SW480 (cell line): ENCODE measurements at places on chromosomes 7 and 10.
A peak's percentile ranks its signal among the peaks of the same experiment; 100 is the strongest.

GRCh38 chr7:134365341-134366054 lies 48.8 kb upstream of the SLC35B4 start:
- DNase-seq, result no peak

DNA sequence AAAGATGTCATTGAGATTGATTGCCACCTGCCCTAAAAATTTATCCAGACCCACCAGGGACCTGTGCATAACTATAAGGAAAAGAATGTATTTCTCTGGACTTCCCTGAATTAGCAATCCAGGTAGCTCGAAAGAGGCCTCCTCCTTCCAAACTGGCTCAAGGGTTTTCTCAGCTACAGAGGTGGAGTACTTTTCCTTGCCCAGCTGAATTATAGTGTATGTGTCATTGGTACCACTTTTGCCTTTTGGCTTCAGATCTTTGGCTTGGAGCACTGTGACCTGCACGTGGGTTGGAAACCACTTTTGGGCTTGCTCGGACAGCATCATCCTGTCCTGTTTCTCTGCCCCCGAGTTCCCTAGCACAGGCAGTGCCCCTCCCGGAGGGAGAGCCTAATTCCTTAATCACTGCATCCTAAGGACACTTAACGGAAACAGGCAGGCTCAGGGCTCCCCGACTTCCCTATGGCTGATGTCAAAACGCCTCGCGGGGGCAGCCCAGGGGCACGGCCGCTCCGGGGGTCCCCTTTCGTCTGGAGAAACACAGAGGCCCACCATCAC lies 825 bp downstream of the RAB11FIP2 start:
- peak; percentile 69 for DNase-seq

- no peak for DNase-seq
Measured at GRCh38 chr7:111499027-111499426, 63.3 kb downstream of the IMMP2L start.

DNA sequence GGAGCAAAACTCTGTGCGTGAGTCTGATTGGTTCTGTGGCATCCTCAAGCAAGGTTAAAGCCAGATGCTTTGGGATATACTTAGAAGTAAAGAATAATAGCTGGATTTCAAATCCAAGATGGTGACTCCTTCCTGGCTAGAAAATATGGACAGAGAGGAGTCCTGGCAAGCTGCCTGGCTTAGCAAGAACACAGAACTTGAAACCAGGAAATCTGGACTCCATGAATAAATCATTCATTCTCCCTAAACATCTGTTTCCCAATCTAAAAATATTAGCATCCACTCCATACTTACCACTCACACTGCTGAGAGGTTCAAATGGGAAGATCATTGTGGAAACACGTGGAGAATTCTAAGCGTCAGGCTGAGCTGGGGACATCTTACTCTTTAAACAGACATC lies 1074.1 kb upstream of the AUTS2 start:
- DNase-seq, result no peak

DNA sequence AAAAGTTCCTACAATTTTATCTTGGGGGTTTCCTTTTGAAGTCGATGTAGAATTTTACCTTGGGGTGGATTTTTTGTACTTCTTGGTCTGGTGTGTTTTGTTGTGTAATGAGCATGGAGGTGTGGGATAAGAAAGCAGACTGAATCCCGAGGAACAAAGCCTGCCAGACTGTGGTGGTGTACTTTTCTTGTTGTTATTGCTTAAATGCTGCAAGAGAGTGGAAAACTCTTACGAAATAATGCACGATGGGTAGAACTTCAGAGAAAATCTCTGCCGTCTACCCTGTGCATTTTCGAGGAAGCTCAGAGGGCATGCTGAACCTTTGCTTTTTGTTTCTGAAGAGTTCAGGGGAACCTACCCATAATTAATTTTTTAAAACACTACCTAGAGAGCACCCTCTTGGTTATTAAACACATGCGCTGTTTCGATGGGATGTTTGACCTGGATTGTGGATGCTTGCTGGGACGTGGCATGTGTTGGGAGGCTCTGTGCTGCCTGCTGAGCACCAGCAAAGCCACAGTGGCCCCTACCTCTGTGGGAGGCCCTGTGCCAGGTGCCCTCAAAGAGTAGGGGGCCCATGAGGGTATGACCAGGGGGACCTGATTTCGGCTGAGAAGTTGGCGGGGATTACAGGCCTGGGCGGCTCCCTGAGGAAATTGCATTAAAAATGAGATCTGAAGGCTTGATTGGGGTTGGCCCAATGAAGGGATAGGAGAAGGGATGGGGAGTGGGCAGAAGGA lies 94.1 kb downstream of the TCF7L2 start:
- no peak for DNase-seq

DNA sequence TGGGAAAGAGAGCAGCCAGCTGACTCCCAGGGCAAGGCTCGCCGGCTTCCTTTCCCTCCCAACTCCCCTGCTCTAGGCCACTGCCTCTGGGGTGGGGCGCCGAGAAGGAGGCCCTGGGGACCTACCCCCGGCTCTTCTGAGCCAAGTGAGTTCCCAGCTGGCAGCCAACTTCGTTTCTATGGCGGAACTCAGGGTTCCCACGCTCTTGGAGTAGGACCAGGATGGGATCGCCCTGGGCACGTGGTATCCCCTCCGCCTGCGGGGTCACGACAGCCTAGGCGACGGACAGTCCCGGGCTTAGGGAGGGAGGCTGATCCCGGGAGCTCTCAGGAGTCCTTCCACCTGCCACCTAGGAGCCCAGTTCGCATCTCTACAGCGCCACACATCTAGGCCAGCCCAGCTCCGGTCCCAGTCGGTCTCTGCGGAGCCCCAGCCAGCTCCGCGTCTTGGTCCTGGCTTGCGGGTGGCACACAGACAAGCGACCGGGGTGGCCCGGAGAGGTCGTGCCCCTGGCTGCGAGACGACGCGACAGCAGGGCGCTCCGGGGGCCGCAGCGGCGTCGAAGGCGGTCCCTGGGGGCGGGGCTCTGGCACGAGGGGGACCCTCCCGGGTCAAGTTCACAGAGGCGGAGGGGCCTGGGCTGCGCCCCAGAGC lies 20.5 kb upstream of the GATA3 start:
- no peak for DNase-seq

DNA sequence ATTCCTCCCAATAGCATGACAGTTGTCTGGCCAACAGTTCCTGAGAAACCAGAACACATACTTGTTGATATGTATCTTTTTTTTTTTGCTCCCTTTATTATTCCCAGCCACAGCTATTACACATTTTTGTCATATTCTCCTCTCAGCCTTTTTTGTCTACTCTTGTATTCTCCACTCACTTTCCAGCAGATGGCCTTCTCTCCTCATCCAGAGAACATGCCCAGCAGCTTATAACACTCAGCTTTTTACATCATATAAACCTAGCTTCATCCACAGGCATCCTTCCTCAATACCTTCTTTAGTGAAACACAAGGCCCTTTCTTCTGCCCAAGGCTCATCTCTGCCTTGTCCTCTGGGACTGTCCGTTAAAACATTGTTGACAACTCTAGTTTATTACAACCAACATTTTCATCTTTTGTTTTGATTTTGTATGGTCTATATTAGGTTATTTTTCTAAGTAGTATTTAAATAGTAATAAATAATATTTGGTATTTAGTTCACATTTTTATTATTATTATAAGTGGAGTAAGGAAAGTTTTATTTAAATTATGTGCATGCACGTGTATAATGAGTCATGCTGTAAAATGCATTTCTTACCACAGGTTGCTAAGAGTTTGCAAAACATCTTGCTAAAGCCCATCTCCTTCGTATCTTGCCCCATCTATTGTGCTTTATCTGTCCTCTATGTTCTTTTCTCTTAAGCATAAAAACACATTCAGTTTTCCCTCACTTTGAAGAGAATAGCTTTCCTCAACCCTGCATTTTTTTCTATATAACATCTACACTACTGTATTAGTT lies 101.5 kb downstream of the ORC5 start:
- peak; percentile 40 for DNase-seq

GRCh38 chr7:30851651-30852307 lies 59.9 kb upstream of the AQP1 start:
- no peak for DNase-seq

- no peak for DNase-seq
Measured at GRCh38 chr10:62456611-62457101, 82.5 kb downstream of the ZNF365 start.

GRCh38 chr7:73463966-73464365 lies 30.4 kb downstream of the FZD9 start:
- no peak for DNase-seq

GRCh38 chr7:140211698-140212097 lies 34.9 kb upstream of the KDM7A start:
- DNase-seq, result no peak

DNA sequence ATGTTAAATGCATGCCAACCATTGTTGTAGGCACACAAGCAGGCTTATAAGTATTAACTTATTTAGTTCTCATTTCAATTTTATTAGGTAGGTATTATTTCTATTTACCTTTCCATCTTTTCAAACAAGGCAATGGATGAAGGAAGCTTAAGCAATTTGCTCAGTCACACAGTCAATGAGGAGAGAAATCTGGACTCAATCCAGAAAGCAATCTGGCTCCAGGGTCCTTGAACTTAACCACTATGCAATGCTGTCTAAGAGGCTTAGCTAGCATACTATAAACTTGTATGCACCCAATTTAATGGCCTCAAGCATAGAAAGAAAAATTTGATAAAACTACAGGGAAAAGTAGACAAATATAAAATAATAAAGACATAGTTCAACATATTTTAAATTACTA lies 88.6 kb downstream of the VWDE start:
- no peak for DNase-seq

GRCh38 chr10:87740254-87740655 lies 77.8 kb downstream of the ATAD1 start:
- DNase-seq, result no peak

GRCh38 chr7:81111781-81112540 lies 193.1 kb upstream of the SEMA3C start:
- no peak for DNase-seq

DNA sequence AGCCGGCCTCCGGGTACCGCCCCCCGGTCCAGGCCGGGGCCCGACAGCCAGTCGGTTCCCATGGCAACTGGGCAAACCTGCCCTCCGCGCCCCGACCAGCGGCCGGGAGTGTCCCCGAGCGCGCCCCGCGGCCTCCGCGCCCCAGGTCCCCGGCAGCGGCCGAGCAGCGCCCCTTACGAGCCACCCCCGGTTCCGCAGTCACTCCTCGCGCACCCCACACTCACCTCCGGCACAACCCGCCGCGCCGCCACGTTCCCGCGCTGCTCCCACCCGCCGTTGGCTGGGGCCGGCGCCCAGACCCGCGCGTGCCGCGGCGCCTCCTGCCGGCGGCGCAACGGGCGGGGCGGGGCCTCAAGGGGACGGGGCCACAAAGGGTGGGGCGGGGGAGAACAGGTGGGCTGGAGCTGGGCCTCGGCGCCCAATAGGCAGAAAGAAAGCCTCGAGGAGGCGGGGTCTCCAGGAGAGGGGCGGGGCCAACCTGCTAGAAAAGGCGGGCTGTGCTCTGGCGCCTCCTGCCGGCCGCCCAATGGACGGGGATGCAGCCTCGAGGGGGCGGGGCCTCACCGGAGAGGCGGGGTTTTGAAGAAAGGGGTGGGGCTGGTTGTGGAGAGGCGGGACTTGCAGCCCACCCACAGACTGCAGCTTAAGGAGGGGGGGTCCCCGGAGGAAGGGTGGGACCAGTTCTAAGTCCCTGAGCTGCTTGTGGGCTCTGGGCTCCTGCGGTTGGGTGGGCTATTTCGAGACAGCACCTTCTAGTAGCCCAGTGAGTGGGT lies at the start of gene RADIL:
RADIL (minus strand) TSS at position 345 of the 773 bp plus-strand sequence. CDS start 5,577 bp downstream, outside the sequence.
- DNase-seq, result peak; percentile 66

GRCh38 chr7:34362621-34363020 lies 295.4 kb upstream of the NPSR1 start:
- DNase-seq, result no peak

- DNase-seq, result no peak
Measured at GRCh38 chr10:131480861-131481260, 169.3 kb upstream of the TCERG1L start.

GRCh38 chr7:155288055-155288454 lies 9.6 kb upstream of the INSIG1 start:
- DNase-seq, result no peak

GRCh38 chr7:121002048-121002756 lies 13.7 kb downstream of the CPED1 start:
- DNase-seq, result no peak

DNA sequence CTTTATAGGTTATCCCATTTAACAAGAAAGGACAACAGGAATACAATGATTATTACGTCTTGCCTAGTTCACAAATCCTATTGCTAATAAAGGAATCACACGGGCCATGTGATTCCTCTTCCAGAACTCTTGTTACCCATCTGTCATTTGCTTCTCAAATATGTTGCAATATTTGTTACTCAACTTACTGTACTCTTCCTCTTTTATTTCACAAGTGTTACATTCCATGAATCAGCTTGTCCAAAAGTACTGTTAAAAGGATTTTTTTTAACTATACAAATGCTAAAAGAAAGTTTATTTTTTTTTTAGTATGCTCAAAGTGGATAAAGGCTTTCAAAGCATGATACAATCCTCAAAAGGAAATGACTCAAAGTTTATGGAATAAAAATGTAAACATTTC lies 3.9 kb upstream of the CD36 start:
- no peak for DNase-seq

DNA sequence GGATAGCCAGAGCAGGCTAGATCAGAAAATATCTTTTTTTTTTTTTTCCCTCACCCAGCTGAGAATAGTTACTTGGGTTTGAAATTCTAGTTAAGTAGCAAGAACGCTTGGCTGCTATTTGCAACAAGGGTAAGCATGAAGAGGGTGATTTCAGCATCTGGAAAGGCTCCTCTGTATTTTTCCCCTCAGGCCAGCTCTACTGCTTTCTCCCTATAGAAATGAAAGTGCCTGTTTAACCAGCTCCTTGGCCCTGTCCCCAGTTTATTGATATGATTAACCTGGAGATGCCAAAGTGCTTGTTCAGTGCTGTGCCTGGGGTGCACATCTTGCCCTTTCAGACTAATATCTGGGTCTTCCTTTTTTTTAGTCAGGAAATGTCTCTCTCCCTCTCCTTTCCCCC lies 37.1 kb downstream of the AP3M1 start:
- no peak for DNase-seq

DNA sequence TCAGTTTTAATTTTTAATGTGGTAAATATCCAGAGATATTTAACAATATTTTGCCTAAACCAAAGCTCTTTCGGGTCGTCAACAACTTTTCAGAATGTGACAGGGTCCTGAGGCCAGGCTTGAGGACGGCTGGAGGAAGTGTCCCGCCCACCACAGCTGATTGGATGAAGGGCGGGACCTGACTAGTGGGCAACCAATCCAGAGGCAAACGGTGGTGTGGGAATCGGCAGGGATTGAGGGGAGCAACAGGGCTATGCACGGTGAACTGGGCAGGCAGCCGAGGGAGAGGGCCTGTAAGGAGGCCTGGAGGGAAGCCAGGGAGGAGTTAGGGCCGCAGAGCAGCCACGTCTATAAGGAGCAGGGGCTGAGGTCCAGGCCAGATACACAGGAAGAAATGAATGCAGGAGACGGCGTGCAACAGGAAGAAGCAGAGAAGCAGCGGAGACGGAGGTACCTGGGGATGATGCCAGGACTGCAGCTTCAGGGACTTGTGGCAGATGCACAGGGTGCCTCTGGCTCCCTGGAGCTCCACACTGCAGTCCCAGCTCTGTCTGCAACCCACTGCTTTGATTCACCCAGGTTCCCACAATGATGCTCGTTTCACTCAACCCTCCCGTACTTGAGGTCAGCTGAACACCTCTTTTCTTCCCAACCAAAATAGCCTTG lies 46.1 kb upstream of the ZMIZ1 start:
- DNase-seq, result no peak

GRCh38 chr10:120736377-120736776 lies 114.8 kb upstream of the WDR11 start:
- DNase-seq, result no peak
